ENCODE measurements at places on chromosomes 12 and 14. TPM values are rescaled to one million over a fixed set of nuclear protein-coding genes. Genes with fewer than 3 reads are reported as not detected.

The BCAT1 gene
- 51.0 TPM for polyA plus RNA-seq

The SLCO1A2 gene
- not detected for polyA plus RNA-seq

The INHBE gene
- polyA plus RNA-seq: 3.8 TPM

The CCDC175 gene
- not detected for polyA plus RNA-seq

The NELL2 gene
- polyA plus RNA-seq: 0.35 TPM

The AKT1 gene
- 207 TPM for polyA plus RNA-seq

The KRT8 gene
- 3.2 TPM for polyA plus RNA-seq

The SOX5 gene
- 1.5 TPM for polyA plus RNA-seq

The PLEKHG7 gene
- 0.13 TPM for polyA plus RNA-seq

The RASAL1 gene
- not detected for polyA plus RNA-seq

The SERPINA9 gene
- not detected for polyA plus RNA-seq

The FBLN5 gene
- polyA plus RNA-seq: 74.7 TPM

The NRXN3 gene
- polyA plus RNA-seq: 0.58 TPM

The DDN gene
- polyA plus RNA-seq: 33.6 TPM

The FOXG1 gene
- polyA plus RNA-seq: 0.05 TPM

The IFT43 gene
- 23.4 TPM for polyA plus RNA-seq

The KSR2 gene
- polyA plus RNA-seq: not detected

DNA sequence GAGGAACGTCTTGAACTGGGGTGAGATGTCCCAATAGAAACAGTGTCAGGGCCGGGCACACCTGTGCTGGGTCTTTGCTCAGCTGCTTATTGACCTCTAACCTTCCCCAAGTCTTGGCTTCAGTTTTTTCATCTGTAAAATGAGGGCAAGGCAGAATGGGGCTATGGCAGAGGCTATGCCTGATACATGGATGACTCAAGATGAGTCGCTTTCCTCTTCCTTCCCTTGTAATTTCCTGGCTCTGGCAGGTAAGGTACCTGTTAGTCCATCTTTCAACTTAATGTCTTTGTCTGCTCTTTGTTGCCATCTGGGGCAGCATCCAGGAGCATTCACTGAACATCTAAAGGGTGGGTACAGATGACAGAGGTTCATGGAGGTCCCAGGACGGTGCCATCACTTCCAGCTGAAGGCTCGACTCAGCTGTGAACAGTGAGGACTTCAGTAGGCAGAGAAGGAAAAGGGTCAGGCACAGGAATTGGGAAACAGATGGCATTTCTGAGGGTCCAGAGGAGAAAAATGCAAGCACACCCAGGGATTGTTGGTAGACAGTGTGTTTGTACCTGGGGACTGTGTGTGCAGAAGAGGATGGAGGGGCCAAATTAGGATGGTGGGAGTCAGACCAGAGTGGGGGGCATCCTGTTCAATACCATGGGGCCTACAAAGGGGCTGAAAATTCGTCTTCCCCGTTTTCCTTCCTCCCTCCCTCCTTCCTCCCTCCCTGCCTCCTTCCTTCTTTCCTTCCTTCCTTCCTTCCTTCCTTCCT lies 268.3 kb downstream of the VRK1 start:
- DNase-seq: no peak

DNA sequence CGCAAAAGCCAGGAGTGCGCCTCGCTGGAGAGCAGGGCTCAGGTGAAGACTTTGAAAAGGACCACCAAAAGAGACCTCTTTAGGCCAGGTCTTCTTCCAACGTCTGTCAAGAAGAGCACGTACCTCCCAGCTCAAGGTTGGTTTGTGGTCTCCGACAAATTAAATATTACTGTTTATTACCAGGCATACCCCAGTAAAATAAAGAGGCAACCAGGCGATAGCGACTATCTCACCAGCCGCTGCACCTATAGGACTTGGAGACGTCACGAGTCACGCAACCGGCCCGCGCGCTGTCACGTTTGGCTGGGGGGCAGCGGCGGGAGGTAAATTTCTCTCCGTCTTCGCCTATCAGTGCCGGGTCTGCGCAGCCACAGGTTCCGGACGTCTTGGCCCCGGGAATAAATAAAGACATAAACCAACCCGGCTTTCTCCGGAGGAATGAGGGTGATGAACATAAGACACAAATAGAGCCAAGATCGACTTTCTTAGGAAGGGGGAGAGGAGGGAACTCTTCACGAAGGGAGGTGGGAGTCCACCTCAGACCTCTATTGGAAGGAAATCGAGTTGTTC lies 2.0 kb upstream of the TBX5 start:
- no peak for DNase-seq

DNA sequence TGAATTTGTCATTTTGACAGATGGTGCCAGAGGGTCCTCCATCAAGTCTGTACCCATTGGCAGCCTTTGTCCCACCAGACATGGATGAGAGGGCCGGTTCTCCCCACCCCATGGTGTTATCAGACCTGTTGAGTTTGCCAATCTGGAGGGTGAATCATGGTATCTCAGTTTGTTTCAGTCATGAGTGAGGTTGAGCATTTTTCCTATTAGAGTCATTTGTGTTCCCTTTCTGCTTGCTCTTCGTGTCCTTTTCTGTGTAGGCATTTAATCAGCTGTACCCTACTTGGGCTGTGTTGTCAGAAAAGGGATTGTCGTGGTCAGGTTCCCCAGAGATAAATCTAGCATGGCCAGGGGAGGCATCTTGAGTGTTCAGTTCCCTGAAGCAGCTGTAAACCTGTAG lies 30.5 kb downstream of the SLC24A4 start:
- no peak for DNase-seq

DNA sequence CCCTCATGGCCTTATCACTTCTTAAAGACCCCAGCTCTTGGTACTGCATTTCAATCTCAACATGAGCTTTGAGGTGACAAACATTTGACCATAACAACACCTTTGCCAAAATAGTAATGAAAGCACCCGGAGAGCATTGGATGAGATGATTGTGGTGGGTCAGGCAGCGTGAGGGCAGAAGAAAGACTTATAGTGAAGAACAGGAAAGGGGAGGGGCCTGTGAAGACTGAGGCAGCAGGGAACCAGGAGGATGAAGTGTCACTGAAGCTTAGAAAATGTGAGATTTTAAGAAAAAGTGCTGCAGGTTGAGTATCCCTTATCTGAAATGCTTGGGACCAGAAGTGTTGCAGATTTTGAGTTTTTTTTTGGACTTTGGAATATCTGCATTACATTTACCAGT lies 86.3 kb downstream of the EMP1 start:
- no peak for DNase-seq

- no peak for DNase-seq
Measured at GRCh38 chr12:101045486-101046464, 164.3 kb downstream of the SLC5A8 start.

- no peak for DNase-seq
Measured at GRCh38 chr14:99872786-99873440, 79.7 kb downstream of the EML1 start.

GRCh38 chr12:124992874-124993625 lies 395 bp upstream of the BRI3BP start:
- DNase-seq: no peak

GRCh38 chr14:44107156-44107555 lies 399.9 kb downstream of the FSCB start:
- no peak for DNase-seq

DNA sequence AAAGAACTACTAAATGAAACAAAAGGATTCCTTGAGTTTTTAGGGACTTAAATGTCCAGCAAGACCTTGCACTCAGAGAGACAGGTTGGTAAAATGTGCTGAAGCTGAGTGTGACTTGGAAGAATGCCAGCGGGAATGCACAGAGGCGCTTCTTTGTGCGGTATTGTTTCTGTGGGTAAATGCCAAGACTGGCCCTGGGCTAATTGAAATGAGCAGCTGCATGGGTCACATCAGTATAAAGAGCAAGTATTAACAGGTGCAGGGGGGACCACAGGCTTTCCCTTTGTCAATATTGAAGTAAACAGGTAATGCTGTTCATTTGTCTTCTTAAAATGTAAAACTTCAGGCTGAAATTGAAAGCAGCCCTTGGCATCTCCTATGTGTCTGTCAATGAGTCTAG lies 74.3 kb downstream of the LMO3 start:
- DNase-seq: peak; percentile 5

DNA sequence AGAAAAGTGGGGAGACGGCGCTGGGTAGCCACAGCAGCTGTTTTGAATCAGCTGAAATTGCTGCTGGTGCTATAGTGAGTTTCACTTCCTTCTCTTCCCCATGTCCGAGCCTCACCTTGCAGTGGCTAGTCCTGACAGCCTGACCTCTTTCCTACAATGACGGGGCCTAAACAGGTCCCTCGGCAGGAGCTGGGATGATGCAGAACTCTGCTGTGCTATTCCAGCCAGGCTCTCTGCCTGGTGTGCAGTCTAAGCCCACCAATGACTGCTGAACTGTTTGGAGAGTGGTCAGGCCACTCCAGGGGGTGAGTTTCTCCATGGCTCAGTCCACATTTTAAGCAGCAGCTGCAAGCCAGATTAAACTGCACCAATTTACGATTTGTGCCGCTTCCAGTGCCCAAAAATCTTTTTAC lies 207.3 kb downstream of the TTC7B start:
- no peak for DNase-seq

GRCh38 chr14:69882116-69882864 lies 3.1 kb downstream of the SMOC1 start:
- no peak for DNase-seq

GRCh38 chr14:93824518-93825234 lies 36.4 kb upstream of the PRIMA1 start:
- no peak for DNase-seq

DNA sequence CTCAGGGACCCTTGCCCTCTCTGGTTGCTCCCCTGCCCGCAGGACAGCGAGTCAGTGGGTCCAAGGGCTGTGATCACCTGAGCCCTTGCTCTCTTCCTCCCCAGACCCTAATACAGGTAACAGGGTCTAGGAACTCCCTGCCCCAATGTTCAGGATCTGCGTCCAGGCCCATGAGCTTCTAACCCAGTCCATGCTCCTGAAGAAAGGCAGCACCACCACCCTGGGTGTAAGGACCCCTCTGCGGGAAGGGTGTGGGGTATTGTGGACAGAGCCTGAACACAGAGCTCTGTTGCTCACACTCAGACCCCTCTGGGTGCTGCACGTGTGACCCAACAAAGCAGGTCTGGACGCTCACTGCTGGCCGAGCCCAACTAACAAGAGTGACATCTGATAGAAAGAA lies 18.3 kb downstream of the GLRX5 start:
- DNase-seq: no peak

DNA sequence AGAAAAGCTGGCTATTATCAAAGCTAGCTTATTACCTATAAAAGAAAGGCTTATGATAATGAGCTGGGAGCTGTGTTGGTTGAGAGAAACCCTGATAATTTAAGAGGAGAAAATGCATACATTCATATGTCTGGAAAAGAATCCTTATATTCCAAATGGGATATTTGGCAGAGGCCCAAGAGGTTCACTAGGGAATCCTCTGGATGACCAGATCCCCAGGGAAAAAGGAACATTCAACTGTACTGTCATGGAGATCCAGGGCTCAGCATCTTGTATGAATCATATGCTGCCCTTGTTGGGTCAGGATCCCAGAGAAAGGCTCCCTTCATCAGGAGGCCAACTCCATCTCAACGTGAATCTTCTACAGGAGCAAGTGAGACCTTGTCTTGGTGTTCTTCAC lies 16.6 kb upstream of the FBXO34 start:
- DNase-seq: no peak

- DNase-seq: no peak
Measured at GRCh38 chr12:112759786-112760185, 31.8 kb upstream of the RPH3A start.

DNA sequence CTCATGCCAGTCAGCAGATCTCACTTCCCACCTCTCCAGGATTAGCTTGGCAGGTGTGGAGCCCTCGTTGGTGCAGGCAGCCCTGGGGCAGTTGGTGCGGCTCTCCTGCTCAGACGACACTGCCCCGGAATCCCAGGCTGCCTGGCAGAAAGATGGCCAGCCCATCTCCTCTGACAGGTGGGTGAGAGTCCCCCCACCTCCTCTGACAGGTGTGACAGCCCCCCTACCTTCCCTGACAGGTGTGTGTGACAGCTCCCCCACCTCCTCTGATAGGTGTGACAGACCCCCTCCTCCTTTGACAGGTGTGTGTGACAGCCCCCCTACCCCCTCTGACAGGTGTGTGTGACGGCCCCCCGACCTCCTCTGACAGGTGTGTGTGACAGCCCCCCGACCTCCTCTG lies 26.3 kb downstream of the PAPLN start:
- no peak for DNase-seq

DNA sequence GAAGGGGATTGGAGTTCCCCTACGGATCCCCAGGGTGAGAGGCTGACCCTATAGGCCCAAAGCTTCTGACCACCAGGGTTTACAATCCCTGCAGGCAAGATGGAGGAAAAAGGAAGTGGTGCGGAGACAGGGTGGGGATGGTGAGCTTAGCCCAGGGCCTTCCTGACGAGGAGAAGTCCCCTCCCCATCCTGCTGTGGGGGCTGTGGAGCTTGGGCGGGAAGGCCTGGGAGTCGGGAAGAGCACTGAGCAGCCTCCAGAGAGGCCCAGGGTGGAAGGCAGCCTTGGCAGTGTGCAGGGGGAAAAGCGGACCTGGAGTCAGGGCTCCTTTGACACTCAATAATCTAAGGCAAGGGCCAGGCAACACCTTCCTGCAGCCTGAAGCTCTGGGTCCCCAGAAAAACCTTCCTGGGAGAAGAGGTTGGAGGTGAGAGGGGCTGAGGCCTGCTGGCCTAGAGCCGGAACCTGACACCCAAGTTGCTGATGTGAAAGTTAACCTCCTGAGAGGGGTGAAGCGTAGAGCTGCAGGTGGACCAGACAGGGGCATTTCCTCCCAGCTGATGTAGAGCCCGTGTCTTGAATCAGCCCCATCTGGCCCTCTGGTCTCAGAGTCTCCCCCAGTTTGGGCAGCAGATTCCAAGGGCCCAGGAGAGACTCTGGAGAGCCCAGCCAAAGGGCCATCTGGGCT lies 6.0 kb downstream of the HDAC7 start:
- no peak for DNase-seq

- DNase-seq: no peak
Measured at GRCh38 chr12:113135178-113136127, at the start of gene RASAL1. Gene RASAL1 (minus strand): TSS chr12:113135761. CDS start chr12:113135462, 299 bp downstream.

GRCh38 chr12:110282300-110282860 lies 1.3 kb downstream of the ATP2A2 start:
- DNase-seq: no peak

GRCh38 chr12:86950444-86950843 lies 694.3 kb upstream of the MGAT4C start:
- DNase-seq: no peak

DNA sequence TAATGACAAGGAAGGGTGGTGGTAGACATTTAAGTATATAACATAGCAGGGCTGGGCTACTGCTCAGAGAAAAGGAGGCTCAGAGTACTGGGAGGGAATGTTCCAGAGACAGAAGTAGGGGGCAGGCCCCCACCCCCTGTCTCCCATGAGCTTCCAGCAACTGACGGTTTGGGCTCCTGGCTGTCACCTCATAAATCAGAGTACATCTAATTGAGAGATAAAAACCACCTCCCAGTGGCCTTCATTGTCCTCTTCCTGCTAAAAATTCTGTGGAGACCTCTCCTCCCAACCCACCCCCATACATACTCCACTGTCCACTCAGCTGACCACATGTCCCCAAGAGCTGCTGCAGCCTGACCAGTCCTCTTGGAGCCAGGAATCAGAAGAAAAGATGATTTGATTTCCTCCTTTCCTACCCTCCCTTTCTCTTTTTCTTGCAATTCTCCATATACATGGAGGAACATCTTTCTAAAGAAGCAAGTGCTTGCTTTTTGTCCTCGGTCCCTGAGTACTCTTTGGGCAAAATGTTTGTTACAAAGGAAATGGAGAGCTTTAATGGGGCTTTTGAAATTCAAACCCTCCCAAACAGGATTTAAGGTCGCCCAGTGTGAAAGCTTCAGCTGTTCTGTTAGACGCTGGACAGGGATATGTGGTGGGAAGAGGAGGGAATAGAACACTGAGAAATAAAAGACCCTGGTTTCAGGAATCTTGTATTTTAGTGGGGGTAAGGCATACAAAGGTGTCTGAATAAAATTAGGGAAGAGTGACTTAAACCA lies 16.4 kb upstream of the KCNA5 start:
- DNase-seq: no peak

- no peak for DNase-seq
Measured at GRCh38 chr14:36555998-36556743, 26.2 kb downstream of the NKX2-8 start.
